ENCODE measurements at places on chromosomes 16 and 17.

DNA sequence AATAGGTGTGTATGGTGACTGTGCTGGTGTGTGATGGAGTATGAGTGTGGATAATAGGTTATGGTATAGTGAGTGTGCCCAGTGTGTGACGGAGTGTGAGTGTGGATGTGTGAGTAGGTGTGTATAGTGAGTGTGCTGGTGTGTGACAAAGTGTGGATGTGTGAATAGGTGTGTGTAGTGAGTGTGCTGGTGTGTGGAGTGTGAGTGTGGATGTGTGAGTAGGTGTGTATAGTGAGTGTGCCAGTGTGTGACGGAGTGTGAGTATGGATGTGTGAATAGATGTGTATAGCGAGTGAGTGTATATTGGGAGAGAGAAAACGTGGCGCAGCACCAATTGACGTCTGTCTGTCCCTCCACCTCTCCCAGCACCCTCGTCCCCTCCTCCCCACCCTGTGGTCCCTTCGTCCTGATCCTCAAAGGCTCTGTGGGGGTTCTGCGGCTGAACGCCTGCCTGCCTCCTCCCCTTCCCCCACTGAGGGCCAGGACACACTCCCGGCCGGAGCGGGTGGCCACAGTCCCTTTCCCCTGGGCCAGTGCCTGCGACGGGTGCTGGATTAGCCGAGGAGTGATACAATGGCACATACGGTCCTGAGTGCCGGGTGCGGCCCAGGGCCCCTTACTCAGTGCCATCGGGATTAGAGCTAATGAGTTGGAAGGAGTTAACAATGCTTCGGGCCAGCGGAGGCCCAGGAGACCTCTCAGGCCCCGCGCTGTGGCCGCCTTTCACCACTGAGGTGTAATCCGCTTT lies 160.0 kb downstream of the MRM1 start:
- DNase-seq, result no peak

- DNase-seq, result peak; percentile 86
Observed at GRCh38 chr16:9138731-9139501, 47.5 kb downstream of the HAPSTR1 start.

DNA sequence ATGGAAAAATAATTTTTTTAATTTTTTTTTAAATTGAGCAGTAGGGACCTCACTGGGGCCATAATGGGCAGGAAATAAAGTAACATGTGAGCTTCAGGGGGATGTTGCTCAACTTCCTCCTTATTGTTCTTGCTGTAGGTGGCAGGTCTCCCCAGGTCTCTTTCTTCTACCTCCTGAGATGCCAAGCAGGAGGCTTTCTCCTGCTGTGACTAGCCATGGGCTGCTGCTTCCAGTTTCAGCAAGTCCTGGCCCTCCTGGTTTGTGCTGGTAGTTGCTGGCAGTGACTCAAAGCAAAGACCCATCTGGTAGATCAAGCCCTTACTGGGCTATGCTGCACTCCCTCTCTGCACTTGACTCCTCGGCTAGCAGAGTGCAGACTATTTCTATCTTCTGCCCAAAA lies 2.3 kb downstream of the DPEP2NB start:
- no peak for DNase-seq

- DNase-seq, result no peak
Observed at GRCh38 chr17:14469971-14470370, 169.1 kb downstream of the HS3ST3B1 start.

DNA sequence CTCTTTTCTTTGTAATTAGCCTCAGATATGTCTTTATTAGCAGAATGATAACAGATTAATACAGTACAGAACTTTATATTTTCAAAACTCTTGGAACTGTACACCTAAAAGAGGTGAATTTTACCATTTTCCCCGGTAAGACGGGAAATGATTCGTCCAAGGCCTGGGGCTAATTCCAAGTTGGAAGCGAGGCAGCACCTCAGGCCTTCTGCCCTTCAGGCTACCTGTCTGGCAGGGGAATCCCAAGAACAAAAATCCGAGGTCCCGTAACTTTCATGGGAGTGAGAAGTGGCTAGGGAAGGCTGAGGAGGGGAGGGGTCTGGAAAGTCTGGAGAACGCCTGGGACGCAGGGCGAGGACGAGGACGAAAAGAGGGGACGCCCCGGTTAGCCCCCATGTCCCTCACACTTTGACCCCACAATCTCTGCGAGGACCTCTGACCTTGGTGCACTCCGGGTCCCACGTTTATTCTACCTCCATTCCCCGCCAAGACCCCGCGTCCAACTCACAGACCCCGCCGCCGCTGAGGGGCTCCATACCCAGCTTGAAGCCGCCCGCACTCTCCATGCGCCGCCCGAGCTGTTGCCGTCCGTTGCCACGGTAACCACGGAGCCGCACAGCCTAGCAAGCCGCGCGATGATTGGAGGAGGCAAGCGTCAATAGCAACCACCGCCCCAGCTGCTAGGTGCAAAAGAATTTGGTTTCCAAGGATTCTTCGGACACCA lies at the start of gene HYDIN:
Gene HYDIN (minus strand): TSS at position 601 of the 724 bp plus-strand sequence. CDS start 43,827 bp downstream, outside the sequence.
- no peak for DNase-seq

DNA sequence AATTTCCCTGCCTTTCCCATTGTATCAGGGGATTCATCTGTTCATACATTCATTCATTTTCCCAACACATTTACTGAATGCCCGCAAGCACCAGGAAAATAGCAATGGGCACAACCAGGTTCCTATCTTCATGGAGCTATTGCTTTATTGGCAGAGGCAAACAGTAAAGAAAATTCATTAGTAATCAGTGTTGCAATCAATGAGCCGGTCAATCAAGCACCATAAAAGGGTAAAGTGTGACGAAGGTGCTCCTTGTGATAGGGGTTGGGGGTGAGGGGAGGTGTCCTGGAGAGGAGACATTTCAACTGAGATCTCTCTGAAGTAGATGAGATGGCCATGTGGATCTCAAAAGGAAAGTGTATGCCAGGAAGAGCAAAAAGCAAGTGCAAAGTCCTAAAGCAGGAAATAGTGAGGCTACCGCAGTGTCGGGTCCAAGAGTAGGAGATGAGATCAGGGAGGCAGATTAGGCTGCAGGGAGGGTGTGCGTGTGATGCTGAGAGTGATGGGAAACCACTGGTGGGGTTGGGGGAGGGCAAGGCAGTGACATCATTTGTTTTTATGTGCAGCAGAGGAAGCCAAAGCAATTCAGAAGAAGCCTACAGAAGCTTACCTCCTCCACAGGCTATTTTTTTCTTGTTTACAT lies 28.4 kb downstream of the CDH13 start:
- no peak for DNase-seq

DNA sequence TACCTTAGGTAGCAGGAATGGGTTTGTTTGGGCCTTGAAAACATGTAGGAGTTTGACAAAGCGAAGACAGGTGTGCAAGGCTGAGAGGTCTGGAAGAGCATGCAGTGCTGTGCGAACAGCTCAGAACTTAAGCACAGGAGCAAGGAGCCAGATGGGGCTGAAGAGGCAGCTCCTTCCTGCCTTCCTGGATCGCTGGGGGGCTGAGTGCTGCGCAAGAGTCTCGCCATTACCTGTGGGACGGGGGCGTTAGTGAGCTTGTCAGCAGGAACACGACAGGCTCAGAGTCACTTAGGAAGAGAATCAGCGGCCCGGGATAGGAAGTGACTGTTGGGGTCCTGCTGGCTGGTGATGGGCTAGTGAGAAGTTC lies 464 bp upstream of the MRM1 start:
- no peak for DNase-seq

GRCh38 chr16:13039526-13039925 lies 138.1 kb downstream of the SHISA9 start:
- DNase-seq, result no peak

DNA sequence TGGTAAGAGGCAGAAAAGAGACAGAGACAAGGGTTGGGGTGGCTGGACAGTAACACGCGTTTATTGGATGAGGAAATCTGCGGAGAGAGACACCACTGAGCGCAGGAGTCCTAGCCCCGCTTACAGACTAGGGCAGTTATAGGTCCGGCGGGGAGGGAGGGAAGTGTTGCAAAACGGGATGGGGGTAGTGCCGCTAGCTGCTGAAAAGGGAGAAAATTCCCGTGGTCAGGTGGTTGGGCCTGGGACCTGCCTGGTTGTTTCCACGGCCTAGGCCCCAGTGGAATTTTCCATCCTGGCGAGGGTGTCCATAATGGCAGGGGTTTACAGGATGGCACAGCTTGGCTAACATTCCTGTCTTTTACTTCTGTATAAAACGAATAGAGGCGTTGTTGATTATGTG lies 5.5 kb upstream of the CPHXL2 start:
- DNase-seq, result no peak

All from NAMALWA (cell line).